ENCODE measurements at places on chromosomes 6 and 20. TPM values are rescaled to one million over a fixed set of nuclear protein-coding genes. Genes with fewer than 3 reads are reported as not detected.

TCF15 gene
- under 0.01 TPM for total RNA-seq

NKX2-2 gene
- under 0.01 TPM for total RNA-seq

RXRB gene
- total RNA-seq: 26.4 TPM

KCNQ5 gene
- total RNA-seq: 0.34 TPM

SCGN gene
- total RNA-seq: not detected

GTSF1L gene
- not detected for total RNA-seq

OPN5 gene
- total RNA-seq: under 0.01 TPM

EYS gene
- total RNA-seq: not detected

PKIB gene
- 2.1 TPM for total RNA-seq

C6orf141 gene
- 0.17 TPM for total RNA-seq

NT5E gene
- 331 TPM for total RNA-seq

LAMA4 gene
- total RNA-seq: 569 TPM

EDEM2 gene
- 79.8 TPM for total RNA-seq

DLL1 gene
- under 0.01 TPM for total RNA-seq

MYL9 gene
- 7.0 TPM for total RNA-seq

B3GAT2 gene
- total RNA-seq: under 0.01 TPM

TBXT gene
- not detected for total RNA-seq

LZTS3 gene
- 3.4 TPM for total RNA-seq

TCF21 gene
- total RNA-seq: 36.7 TPM

SEL1L2 gene
- total RNA-seq: not detected
